Left ventricle myocardium inferior (tissue), 1 donor: ENCODE measurements at places on chromosomes 7 and 10. TPM values are rescaled to one million over a fixed set of nuclear protein-coding genes. Genes with fewer than 3 reads are reported as not detected.

- peak; percentile 32 for DNase-seq
Observed at GRCh38 chr10:110535958-110536891, 31.3 kb upstream of the SMC3 start.

DNA sequence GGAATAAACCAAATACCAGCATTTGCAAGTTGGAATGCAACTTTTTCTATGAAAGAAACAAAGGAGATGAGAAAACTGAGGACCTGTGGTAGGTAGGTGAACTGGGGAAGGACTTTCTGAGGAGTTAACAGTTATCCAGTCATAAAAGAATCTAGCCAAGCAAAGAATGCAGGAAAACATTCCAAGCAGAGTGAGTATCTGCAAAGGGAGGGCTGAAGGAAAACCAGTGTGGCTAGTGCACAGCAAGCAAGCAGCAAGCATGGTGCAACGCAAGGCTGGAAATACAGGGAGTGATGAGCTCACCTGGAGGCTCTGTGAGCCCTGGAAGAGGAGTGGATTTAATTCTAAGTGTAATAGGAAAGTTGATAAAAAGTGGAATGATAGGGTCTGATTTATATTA lies 44.0 kb downstream of the RTKN2 start:
- DNase-seq, result no peak

DNA sequence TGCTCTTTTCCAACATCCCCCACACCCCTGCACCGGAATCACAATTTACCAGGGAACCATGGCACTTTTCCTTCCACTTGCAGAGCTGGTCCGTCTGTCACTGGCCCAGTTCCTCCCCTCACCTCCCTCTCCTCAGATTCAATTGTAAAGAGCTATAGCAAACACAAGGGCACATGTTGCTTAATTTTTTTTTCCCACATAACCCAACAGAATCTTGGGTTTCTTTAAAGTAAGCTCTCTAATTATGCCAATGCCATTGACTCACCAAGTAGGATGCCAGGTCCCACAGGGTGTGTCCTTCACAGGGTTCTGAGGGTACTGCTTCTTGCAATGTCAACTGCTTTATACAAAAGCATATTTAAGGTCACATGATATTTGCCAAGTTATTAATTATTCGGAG lies 262.2 kb downstream of the AUTS2 start:
- no peak for DNase-seq

DNA sequence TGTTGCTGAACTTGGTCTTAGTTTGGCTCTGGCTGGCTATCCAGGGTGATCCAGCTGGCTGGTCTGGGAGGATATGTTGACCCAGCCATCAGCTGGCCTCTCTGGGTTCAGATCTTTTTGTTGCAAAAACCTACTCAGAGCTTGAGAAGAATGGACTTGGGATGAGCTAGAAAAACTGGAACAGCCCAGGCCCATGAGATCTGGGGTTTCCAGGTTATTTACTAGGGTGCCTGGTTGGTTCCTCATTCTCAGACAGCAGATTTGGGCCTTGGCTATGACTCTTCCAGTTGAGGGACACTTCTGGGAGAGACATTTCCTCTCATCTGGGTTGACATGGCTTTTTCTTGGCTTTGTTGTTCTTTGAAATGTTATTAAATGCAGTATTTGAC lies 116.6 kb downstream of the ADCY1 start:
- no peak for DNase-seq

DNA sequence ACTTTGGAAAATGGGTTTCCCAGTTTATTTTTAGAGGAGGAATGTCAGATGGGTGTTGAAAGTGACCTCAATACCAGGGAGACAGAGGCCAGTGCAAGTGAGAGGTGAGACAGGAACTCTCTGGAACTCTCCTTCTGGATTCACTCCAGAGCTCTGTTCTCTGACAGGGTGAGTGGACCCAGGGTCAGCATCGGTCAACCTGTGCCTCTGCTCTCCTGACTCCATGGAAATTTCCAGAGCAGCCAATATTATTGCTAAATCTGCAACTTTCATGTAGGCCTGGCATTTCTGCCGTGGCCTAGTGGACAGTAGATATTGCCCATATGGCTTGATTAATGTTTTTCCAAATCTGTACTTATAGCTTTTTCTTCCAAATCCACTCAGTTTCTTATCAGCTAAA lies 20.2 kb downstream of the AKR1C4 start:
- DNase-seq, result no peak

- no peak for DNase-seq
Observed at GRCh38 chr7:108805808-108806397, 236.2 kb downstream of the DNAJB9 start.

- DNase-seq, result no peak
Observed at GRCh38 chr7:64871761-64872160, 31.3 kb upstream of the ZNF273 start.

- DNase-seq, result no peak
Observed at GRCh38 chr7:156155988-156156733, 343.9 kb upstream of the SHH start.

DNA sequence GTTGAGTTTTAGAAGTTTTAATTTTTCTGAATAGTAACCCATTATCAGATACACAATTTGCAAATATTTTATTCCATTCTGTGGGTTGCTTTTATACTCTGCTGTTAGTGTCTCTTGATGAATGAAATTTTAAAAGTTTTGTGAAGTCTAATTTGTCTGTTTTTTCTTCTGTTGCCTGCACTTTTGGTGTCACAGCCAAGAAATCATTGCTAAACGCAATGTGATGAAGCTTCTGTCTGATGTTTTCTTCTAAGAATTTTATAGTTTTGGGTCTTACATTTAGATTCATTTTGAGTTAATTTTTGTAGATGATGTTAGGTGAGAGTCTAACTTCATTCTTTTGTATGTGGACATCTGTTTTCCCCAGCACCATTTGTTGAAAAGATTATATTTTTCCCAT lies 330.0 kb upstream of the FOXK1 start:
- DNase-seq, result no peak

Gene PTPRZ1
- total RNA-seq, result 0.80 TPM

Gene MYPN
- total RNA-seq, result 124 TPM

Gene HPSE2
- not detected for total RNA-seq

- DNase-seq, result no peak
Observed at GRCh38 chr7:7595451-7595850, 28.8 kb downstream of the MIOS start.

DNA sequence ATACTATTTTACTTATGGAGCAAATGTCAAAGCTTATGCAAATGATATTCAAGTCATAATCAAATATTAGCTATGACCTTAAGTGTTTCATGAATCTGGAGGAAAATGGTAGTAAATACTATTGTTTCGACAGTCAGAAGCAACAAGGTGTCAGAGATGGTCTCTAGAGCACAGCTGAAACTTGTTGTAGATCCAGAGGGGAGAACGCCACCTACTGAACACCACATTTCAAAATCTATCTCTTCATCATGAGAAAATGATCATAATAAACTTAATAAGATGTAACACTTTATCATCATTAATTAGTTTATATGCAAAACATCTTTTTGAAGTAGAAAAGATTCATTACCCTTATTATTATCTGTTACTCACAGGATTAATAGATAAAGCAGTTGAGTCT lies 418.7 kb downstream of the GATA3 start:
- DNase-seq, result no peak

DNA sequence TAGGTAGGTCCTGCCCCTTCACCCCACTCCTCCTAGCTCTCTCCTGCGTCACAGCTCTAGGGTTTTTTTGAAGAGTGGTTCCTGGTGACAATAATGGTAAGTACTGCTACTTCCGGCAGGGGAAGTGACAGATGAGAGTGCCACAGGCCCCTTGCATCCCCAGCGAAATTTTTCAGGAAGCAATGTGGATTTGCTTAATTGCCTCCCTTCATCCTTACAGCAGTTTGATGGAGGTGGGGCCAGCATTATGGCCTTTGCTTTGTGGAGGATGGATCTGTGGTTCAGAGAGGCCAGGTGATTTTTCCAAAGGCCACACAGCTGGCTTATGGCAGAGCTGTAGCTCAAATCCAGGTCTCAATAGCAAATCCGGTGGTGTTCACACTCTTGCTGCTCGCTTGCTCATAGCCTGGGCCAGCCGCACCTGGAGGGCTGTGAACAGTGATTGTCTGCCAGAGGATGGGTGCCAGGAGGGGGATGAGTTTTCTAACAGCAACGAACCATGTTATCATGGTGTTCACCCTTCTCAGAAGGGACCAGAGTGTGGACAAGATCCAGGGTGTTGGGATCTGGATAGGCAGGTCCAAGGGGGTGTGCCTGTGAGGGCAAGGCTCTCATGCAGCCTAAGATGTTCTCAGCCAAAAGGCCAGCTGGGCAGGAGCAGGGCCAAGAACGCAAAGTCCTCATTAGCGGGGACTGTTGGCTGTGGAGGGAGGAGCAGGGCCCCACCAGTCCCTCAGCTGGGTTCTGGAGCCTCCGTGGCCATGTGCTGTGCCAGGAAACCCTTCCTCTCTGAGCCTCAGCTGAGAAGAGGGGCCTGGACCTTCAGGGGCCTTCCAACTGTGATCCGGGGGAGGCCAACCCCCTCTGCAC lies 89.0 kb downstream of the EMX2 start:
- peak; percentile 75 for DNase-seq

Gene AS3MT
- 17.2 TPM for total RNA-seq

GRCh38 chr7:98196706-98197605 lies 14.3 kb upstream of the BHLHA15 start:
- DNase-seq, result no peak

Gene GRK5
- 52.8 TPM for total RNA-seq

Gene ANK3
- total RNA-seq, result 179 TPM

DNA sequence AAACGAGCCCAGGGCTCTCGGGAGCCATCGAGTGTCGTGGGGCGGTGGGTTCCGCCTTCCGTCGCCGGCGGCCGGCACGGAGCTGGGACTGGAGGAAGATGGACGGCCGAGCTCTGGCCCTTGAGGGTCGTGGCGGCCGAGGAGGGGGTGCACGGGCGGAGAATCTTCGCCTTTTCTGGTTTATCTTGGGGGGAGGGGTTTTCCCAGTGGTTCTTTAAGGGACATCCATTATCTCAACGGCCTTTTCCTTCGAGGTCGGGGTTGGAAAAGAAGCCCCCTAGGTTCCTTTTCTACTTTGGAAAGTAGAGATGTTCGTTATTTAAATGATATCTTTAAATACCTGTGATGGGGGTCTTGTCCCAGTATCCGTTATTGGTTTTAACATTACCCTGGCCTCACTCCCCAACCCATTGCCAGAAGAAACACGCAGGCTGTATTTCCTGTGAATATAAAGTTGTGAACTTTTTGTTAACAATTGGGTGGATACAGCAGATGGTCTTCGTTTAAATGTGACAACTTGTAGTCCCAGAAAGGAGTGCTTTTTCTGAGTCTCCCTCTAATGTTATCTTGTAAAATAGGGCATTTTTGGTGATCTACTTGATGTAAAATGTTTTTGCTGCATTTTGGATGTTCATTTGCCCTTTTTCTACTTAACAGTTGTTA lies 765 bp downstream of the CCAR1 start:
- DNase-seq, result no peak

GRCh38 chr7:70474639-70475234 lies 657.2 kb upstream of the GALNT17 start:
- DNase-seq, result peak; percentile 64

GRCh38 chr10:98963608-98964007 lies 272.0 kb downstream of the HPSE2 start:
- DNase-seq, result no peak

DNA sequence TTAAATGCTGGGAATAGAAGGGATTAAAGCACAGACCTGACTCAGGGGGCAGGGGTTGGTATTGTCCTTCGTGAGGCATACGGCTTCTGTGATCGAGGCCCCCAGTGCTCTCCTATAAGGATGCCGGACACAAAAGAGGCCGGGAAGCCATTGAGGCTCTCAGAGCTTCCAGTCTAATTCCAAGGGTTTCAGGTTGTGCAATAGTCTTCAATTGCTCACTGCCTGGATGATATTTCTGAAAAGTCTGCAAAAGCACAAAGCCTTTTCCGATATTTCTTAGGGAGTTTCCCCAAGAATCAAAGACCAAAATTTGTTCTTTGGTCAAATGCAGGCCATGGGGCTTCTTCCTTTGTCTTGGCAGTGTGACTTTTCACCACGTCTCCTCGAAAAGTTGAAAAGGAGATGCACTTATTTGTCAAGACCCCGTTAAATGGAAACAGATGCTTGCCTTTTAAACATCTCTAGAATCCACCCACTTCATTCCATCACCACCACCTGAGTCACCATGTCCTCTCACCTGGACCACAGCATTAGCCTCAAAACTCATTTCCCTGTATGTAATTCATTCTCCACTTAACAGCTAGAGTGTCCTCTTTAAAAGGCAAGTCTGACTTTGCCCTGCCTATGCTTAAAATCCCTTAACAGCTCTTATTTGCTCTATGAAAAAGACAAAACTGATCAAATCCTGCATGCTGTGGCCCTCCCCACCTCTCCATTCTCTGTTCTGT lies 134.8 kb upstream of the NAMPT start:
- no peak for DNase-seq

- DNase-seq, result peak; percentile 12
Observed at GRCh38 chr10:132687181-132687892, 98.6 kb downstream of the NKX6-2 start.

DNA sequence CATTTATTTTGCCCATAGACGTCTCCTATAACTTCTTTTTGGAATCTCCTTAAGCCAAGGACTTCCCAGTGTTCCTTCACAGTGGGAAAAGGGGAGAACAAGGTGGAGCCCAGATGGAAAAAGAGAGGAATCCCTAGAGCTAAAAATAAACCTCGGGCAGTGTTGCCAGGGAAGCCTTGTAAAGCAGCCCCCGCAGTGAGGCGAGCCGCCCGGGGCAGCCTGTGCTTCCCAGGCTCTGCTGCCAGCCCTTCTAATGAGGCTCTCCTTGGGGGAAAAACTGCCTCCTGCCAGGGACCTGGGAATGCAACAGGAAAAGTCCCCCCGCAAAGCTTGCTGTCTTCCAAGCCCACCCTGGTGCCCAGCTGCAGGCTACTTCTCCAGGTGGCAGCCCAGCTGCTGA lies 71.7 kb downstream of the SH3PXD2A start:
- no peak for DNase-seq

GRCh38 chr10:86828145-86828544 lies 71.7 kb downstream of the BMPR1A start:
- DNase-seq, result no peak

Gene SPDYE6
- not detected for total RNA-seq

- no peak for DNase-seq
Observed at GRCh38 chr10:22259280-22259679, 41.5 kb upstream of the EBLN1 start.

- no peak for DNase-seq
Observed at GRCh38 chr10:120515741-120516140, 58.7 kb downstream of the PLPP4 start.

DNA sequence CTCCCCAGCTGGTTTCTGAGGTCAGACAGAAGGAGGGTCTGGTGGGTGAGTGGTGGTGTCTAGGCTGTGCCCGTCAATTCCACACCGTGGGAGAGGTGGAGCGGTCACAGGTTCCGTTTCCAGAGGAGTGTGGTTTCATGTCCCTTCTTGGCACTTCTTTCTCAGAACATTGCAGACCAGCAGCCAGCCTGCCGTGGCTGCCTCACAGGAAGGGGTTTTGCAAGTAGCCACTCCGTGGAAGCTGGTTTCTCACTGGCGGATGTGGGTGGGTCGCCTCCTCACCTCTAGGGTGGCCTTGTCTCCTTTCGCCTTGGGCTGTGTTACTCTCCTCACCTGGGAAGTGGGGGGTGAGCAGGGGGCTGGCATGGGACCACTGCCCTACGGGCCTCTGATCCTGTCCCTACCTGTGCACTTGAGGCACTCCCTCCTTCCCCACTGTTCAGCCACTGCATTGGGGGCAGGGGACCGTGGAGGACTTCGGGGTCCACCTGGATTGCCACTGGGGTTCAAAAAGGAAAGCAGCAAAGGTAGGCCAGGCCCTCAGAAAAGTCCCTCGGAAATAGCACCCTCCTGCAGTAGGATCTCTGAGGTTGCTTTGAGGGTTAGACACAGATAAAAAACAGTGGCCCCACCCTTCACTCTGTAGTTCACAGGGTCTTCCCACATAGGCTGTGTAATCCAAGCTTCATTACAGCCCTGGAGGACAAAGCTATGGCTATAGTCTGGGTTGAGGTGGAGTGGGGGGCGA lies 33.9 kb downstream of the TSPAN14 start:
- DNase-seq, result peak; percentile 39
